ENCODE measurements at places on chromosomes 6 and 20.

DNA sequence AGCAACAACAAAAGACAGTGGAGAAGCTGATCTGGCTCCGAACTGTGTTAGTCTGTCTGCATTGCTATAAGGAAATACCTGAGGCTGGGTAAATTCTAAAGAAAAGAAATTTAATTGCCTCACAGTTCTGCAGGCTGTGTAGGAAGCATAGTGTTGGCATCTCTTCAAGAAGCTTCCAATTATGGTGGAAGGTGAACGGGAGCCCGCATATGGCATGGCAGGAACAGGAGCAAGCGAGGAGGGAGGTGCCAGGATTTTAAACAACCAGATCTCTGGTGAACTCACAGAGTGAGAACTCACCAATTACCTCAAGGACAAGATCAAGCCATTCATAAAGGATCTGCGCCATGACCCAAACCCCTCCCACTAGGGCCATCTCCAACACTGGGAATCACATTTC lies 293.5 kb downstream of the SMOC2 start:
- DNase-seq: no peak

- peak; percentile 87 for DNase-seq
Measured at GRCh38 chr6:37210313-37210968, 40.5 kb downstream of the PIM1 start.

DNA sequence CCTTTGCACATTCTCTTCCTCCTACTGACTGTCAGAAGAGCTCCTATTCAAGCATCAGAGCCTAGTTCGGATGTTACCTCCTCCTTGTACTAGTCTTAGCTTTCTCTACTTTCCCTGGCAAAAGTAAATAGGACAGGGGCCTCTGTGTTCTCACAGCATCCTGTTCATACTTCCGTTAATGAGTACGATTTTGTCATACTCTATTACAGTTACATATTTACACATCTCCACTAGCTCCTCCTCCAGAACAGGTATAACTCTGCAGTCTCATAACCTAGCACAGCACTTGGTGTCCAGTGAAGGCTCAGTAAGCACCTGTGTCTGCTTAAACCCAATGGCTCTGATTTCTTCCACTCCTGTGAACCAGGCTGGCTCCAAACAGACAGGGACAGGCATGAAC lies 7.0 kb downstream of the ELMO2 start:
- no peak for DNase-seq

- DNase-seq: no peak
Measured at GRCh38 chr20:23331450-23332350, 18.9 kb upstream of the NXT1 start.

DNA sequence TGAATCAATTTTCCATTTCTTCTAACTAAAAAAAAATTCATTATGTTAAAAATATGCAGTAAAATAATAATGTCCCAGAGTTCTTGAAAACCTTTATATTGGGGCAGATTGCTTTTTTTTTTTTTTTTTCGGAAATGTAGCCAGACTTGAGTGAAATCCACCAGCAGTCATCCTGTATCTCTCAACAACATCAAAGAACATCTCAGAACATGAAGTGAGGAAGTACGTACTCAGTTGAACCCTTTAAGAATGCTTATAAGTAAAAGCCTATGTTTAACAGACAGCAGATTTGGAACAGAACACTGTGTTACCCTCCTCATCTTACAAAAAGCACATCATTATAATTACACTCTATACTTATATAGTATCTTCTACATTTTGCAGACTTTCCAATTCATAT lies 51.0 kb upstream of the SUPT3H start:
- no peak for DNase-seq

DNA sequence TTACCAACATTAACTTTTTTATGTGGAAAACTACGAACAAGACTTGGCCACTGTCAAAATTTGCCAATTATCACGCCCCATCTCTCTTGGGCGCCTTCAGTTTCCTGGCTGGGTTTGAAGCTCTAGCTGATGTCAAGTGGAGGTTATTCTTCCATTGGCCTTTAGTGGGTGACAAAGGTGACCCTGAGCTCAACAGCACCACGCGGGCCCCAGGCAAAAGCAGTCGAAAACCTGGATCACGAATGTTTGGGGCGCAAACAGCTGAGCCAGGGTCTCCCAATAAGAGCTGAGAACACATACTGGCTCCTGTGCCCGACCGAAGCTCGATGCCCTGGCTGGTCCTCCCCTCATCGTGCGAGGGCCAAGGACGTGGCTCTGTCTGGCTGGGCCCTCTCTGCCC lies 26.8 kb downstream of the SLC17A9 start:
- no peak for DNase-seq

GRCh38 chr20:14331646-14332045 lies 5.8 kb downstream of the FLRT3 start:
- no peak for DNase-seq

DNA sequence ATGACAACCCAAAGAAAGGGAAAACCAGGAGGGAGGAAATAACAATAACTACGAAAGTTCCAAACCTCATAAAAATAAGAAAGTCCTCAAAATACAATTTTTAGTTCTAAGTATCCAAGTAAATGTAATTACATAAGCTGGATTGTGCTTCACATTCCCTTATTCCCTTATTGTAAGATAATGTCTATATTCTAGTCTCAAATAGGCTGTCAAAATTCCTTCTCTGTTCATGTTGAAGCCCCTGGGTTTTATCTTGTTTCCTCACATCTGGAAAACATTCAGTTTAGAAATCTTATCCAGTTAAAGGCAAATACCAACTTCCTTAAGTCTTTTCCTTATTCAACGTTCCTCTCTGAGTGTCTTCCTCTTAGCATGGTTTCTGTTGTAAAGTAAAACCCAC lies 282.3 kb downstream of the CD109 start:
- no peak for DNase-seq

- DNase-seq: no peak
Measured at GRCh38 chr20:60883496-60883895, 368.6 kb upstream of the CDH4 start.

DNA sequence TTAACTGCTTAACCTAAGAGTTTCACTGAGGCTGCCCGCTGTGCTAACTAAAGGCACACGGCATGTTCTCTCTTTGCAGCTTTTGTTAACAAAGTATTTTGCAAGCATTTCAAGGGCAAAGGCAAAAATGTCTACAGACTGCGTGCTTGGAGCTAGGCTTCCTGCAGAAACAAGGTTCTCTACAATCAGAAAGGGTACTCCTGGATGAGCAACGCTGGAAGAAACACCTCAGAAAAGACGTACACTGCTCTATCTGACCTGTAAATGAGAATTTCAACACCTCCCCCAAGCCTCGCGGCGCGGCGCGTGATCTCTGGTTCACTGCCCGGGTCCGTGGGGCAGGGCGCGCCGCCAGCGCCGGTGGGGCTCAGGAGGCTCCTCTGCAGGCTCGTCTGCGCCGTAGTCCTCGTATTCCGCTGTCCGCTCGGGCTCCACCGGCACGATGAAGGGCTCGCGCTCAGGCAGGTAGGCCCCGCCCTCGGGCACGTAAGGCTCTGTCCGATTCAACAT lies 120.9 kb downstream of the COL12A1 start:
- peak; percentile 10 for DNase-seq

DNA sequence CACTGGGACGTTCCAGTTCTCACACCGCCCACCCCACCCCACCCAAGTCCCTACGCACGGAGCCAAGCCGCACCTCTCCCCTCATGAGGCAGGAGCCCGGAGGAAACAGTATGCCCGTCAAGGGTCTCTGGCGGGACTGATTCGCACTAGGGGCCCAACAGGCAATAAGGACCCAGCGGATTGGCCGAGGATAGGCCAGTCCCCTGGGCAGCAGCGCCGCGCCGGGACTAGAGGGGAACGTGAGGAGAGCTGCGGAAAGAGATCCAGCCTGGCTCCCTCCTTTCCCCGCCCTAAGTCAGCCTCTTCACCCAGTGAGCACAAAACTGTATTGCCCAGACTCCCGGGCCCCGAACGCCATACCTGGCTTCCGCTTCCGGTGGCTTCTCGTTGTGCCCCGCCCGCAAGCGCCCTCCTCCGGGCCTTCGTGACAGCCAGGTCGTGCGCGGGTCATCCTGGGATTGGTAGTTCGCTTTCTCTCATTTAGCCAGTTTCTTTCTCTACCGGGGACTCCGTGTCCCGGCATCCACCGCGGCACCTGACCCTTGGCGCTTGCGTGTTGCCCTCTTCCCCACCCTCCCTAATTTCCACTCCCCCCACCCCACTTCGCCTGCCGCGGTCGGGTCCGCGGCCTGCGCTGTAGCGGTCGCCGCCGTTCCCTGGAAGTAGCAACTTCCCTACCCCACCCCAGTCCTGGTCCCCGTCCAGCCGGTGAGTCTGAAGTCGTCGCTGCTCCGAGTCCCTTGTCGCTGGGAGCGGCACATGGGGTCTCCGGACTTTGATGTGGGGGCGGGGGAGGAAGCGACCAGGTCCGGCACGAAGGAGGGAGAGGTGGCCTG lies at the start of gene CSNK2B:
Gene CSNK2B (plus strand): TSS at position 580 of the 836 bp plus-strand sequence. CDS start 752 bp downstream, outside the sequence.
- peak; percentile 99 for DNase-seq

GRCh38 chr6:116697480-116697879 lies 16.5 kb downstream of the KPNA5 start:
- DNase-seq: no peak

GRCh38 chr6:26358511-26358981 lies 6.5 kb upstream of the BTN3A2 start:
- DNase-seq: no peak

DNA sequence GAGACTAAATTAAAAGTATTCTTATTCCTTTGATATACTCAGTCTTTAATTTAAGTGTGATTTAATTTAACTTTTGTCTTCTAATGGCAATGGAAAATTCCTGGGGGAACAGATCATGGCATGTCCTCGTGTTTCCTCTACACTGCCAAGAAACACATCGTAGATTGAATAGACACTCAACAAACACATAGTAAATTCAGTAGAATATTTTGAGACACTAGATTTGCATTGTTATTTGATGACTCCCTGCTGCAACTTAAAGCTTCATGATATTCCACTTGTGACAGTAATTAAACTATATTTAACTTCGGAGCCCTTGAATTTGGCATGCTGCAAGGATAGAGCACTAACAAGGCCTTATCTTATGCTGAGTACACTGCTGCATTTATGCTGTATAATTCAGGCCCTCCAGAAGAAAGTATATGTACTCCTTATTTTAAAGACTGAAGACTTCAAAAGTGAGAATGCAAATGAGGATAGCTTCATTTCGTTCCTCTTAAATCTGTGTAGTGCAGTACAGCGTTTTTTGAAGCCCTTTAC lies 84.3 kb downstream of the GRM1 start:
- DNase-seq: no peak

- no peak for DNase-seq
Measured at GRCh38 chr6:137160763-137161162, 12.7 kb downstream of the IL22RA2 start.

DNA sequence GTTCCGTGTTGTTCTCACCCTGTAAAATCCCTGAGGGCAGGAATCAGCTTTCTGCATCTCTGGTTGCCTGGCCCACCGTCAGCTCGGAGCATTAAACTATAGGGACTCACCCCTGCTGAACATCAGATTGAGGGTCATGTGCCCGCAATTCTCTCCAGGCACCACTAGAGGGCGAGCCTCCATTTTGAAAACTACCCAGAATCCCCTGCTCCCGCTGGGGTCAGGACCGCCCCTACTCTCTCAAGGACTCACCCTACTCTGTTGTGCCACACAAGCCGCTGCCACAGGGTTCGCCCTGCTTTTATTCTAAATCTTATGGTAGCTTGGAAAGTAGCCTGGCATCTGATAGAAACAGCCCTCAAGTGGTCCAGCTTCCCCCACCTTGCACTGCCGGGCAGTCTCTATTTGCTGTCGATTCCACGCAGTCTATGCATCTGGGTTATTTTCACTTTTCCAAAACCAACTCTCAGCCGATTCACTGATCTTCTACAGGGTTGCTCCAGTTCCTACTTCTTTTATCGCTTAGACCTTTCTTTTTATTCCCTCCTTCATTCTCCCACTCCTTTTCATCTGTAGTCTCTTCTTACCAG lies 244.1 kb upstream of the QKI start:
- no peak for DNase-seq

DNA sequence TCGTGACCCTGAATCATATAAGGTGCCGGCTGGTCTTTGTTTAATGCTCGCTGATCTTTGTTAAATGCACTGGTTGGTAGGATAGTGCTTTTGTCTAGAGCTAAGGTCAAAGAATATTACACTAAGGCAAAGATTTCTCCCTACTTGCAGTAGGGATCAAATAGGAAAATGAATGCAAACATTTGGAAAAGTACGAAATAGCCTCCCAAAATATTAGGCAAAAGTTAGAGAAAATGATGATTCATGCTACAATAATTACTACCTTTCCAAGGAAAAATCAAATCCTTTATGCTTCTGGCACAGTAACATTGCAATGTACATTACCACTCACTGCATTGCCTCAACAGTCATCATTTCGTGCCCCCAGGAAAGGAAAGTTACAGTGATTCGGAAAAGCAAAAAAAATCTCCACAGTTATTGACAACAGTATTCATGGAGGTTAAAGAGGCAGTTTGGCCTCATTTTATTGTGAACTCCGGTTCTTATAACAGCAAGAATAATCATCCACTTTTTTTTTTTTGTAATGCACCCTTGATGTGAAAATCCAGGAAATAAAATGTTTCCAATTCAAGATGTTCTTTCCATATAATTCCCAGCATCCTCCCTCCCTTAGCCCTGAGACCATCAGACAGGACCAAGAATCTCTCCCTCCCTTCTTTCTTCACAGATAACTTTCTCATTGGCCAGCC lies 61.7 kb upstream of the ZMYND8 start:
- DNase-seq: no peak

- no peak for DNase-seq
Measured at GRCh38 chr6:54700158-54700557, 146.4 kb upstream of the FAM83B start.

GRCh38 chr6:34955442-34955841 lies 66.4 kb downstream of the ANKS1A start:
- peak; percentile 57 for DNase-seq
